Lung (tissue), 17 donors: ENCODE measurements at places on chromosomes 7 and 10.

DNA sequence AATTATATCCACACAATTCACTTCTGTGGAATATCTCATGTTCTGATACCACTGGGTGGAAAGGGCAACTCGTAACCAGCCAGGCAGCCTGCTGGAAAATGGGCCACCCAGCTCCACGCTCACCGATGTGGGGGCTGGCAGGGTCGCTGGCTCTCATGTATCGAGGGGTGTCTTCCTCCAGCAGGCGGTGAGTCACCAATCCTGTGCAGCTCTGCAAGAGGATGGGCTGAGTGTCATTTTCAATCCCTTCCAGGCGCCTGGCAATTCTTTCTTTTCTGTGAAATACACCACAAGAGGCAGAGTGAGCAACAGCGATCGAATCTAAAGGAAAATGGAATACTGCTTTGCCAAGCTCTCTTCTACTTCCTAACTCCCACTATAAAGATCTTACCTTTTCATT lies 80.1 kb downstream of the SVIL start:
- DNase-seq: no peak

GRCh38 chr10:51867956-51868355 lies 168.6 kb upstream of the CSTF2T start:
- DNase-seq: no peak

- no peak for DNase-seq
Measured at GRCh38 chr7:27515933-27516332, 146.8 kb downstream of the HIBADH start.

DNA sequence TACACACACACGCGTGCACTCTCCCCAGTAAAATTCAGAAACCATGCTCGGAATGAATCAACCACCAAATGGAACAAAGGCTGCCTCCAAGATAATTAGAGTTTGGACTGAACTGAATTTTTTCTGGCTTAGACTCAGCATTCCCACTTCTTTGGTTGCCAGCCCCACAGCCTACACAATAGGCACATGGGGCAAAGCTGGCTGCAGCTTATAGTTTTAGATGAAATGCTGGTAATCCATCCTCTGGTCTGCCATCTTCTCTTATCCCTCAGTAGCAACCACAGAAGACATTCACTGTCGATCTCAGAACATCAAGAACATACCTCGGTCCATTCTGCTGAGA lies 44.2 kb downstream of the PDE1C start:
- DNase-seq: no peak

- DNase-seq: no peak
Measured at GRCh38 chr10:79103129-79103528, 34.4 kb downstream of the ZMIZ1 start.

DNA sequence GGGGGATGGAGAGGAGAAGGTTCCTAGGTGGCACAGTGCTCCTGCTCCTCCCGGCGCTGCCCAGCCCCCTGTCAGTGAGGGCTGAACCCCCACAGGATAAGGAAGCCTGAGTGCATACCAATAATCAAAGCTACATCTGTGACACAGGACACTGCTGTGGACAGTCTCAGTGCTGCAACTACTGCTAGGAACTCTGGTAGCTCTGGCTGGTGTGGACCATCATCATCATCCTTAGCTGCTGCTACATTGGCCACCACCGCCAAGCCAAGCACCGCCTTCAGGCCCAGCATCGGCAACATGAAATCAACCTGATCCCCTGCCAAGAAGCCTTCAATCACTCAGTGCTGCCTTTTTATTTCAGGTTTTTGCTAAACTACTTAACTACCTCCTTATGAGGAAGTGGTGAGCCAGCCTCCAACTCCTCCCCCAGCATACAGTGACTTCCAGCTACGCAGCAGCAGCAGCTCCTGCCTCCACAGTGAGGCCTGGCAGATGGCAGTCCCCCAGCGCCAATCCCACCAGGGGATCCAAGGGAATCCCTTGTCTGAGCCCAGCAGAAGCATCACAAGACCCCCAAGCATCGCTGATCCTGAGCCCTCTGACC lies 32.1 kb upstream of the SLC26A4 start:
- no peak for DNase-seq

DNA sequence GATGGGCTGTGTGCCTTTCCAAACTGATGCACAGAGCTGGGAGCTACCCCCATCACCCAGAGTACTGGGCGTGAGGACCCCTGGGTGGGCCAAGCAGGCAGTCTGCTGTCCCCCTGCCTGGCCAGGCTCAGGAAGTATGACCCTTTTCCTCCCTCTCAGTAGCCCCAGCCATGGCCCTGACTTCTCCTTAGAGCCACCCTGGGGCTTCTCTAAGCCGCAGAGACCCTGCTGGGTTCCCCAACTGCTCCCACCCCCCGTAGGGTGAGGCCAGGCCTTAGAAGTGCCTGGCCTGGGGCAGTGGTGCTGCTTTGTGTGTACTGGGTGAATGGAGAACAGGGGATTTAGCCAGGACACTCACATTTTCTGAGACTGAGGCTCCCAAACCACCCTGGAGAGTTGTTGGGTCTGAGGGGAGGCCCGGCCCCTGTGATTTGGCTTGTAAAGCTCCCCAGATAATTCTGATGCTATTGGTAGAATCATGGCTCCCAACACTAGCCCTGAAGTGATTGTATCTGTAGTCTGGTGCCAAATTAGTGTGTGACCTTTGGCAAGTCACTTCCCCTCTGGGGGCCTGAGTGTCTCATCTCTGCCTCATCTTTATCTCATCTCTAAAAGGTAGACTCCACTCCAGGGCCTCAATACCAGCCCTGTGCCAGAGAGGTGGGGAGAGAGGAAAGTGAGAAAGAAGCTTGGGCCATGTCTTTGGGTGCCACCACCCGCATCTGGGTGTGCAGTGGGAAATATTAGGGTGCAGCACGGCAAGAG lies 99.7 kb upstream of the PPIF start:
- no peak for DNase-seq

GRCh38 chr10:30812018-30812851 lies 182.7 kb upstream of the LYZL2 start:
- DNase-seq: peak; percentile 94

DNA sequence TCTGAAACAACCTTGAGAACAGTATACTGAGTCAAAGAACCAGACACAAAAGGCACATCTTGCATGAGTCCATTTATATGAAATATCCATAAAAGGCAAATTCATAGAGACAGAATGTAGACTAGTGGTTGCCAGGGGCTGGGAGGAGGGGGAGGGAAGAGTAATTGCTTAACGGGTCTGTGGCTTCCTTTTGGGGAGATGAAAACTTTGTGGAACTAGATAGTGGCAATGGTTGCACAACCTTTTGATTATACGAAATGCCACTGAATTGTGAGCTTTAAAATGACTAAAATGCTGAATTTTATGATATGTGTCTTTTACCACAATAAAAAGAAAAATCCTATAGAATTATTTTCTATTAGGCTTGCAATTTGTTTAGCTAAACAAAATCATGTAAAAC lies 16.8 kb downstream of the ADRB1 start:
- no peak for DNase-seq

DNA sequence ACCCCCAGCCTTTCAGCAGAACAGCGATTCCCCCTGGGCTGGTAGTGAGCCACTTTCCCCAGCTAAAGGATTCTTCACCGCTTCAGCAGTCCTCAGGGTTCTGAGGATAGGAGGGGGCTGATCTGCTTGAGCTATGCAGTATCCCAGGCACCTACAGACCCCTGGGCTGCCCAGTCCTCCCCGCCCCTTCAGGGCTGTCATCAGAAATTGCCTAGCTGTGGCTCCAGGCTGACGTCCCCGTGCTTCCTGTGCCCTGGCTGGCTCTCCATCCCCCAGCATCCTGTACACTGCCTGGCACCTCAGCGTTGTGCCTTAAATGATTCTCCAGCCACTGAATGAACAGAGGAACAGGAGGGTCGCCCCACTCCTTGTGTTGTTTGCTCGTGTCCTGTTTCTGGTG lies 38.4 kb upstream of the CDH23 start:
- DNase-seq: no peak

DNA sequence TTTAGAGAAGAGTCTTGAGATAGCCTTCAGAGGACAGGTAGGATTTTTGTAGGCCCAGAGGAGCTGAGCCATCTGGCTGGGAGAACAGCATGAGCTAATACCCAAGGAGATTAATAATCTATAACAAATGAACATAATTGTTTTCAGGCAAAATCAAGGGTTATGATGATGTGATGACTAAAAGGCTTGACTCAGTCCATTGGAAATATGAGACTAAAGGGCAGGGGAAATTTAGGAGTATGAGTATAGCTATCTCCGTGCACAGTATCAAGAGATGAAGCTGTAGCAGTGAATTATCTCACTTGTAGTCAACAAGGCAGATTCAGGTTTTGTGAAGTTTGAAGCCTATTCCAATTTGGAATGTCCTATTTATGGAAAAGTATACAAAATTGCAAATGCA lies 40.1 kb downstream of the CSTF2T start:
- no peak for DNase-seq

DNA sequence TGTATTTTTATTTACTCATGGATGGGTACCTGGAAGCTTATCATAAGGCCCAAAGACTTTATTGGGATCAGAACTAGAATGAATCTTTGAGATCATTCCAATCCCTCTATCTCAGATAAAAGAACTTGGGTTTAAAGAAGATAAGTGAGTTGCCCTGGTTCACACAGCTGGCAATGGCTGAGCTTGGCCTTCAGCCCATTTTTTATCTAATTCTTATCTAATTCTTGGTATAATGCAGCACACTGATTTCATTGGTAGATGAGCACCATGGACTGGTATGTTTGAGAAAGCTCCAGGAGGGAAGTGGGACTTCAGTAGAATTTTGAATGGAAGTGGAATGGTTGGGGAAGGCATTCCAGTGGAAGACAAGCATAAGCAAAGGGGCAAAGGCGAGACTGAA lies 558.9 kb downstream of the REEP3 start:
- no peak for DNase-seq

- no peak for DNase-seq
Measured at GRCh38 chr7:1849351-1850041, 179.4 kb downstream of the ELFN1 start.

DNA sequence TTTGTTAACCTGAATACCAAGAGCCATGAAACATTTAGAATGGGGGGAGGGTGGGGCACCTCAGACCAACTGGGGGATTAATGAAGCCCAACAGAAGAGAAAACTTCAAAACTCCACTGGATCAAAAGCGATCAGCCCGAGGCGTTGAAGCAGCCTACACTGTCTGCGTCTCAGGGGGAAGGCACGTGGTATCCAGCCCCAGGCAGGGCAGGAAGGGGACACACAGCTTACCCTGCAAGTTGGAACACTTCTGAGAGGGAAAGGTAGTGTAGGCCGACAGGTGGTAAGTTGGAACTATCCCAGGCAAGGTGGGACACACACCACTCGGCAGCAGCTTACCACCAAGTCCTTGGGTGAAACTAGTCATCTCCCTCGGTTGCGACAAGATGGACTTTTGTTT lies 102.9 kb downstream of the TAX1BP1 start:
- DNase-seq: no peak

DNA sequence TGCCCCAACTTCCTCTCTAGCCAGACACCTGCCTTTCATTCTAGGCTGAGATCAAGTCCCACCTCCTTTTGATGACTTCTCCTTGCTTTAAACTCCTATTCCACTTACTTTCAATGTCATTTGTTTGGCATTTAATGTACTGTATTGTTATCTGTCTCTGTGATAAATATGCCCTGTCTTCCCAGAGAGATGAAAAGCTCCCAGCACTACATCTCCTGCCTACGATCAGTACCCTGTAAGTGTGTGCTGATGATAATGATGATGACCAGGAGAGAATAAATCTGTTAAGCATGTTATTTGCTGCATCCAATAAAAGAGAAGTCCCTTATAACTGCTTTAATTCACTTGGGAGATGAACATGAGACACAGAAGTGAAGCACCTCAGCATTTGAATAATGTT lies 367.4 kb upstream of the C7orf33 start:
- no peak for DNase-seq

GRCh38 chr7:23893942-23894891 lies 184.2 kb downstream of the STK31 start:
- no peak for DNase-seq

DNA sequence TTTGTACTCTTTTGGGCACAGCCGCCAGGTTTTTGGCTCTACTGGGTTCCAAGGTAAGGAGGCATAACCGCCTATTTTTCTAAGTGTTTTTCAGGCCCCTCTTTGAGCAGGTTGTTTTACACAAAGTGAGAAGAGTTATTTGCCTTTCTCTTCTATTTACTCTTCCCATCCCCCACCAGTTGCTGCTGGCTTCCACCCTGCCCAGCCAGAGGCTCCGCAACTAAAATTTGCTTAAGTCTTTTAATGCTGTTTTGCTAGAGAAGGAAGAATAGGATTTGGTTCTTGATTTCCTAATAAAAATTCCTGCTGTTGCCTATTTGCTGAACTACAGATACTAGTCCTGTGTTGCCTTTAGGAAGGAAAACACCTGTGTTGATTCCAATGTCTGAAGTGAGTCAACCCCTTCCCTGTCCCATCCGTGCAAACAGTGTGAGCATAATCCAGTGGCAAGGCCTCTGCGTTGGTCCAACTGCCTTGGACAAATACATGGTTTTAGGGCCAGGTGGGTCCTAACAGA lies 1.9 kb downstream of the PLA2G12B start:
- peak; percentile 46 for DNase-seq

DNA sequence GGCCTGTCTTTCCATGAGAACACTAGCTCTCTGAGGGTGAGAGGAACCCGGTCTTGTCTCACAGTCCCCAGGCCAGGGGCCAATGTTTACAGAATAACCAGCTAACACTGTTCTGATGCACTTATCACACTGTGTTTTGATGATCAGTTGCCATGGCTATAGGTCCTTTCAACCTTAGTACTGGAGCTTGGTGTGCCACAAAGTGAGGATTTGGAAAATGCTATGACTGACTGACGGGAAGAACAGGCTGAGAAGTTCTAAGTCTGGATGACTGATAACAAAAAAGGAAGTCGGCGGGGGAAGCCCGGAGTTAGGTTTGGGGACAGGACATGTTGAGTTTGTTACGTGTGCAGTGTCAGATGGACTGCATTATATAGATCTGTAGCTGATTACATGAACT lies 141.8 kb downstream of the CTTNBP2 start:
- peak; percentile 48 for DNase-seq

GRCh38 chr7:65988084-65988483 lies 6.1 kb upstream of the GUSB start:
- no peak for DNase-seq

- DNase-seq: peak; percentile 44
Measured at GRCh38 chr10:99536338-99537085, 3.8 kb downstream of the NKX2-3 start.

- DNase-seq: peak; percentile 59
Measured at GRCh38 chr10:71740069-71740653, 20.6 kb upstream of the C10orf105 start.

- DNase-seq: no peak
Measured at GRCh38 chr7:70637726-70638125, 494.2 kb upstream of the GALNT17 start.

GRCh38 chr10:23643111-23643780 lies 204.4 kb downstream of the OTUD1 start:
- DNase-seq: peak; percentile 51

- DNase-seq: no peak
Measured at GRCh38 chr7:20107582-20107981, 109.6 kb downstream of the MACC1 start.

DNA sequence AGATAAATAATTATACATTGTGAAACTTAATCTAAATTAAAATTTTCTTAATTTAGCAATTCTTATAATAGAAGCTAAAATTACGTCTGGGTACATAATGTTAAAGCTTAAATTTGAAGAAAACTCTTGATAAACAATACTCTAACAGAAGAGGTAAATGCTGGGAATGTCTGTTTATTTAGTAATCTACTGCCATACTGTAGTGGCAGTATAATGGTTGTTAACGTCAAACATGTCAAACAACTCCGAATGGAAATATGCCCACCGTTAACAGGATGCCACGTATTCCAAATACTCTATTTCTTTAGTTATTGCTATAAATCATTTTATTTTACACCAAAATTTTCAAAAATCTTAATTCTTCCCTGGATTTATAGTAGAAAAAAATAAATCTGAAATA lies 40.0 kb upstream of the PTPN12 start:
- no peak for DNase-seq
